Adrenal gland (tissue), 19 donors: ENCODE measurements at places on chromosomes 13 and 19. TPM values are rescaled to one million over a fixed set of nuclear protein-coding genes. Genes with fewer than 3 reads are reported as not detected.

FXYD1 gene
- polyA plus RNA-seq = 5.5 TPM

ZNF507 gene
- 8.4 TPM for polyA plus RNA-seq

CARM1 gene
- 20.4 TPM for polyA plus RNA-seq

TEX101 gene
- not detected for polyA plus RNA-seq

U2AF1L4 gene
- 30.3 TPM for polyA plus RNA-seq

TMEM38A gene
- 2.2 TPM for polyA plus RNA-seq

KCNK6 gene
- 6.0 TPM for polyA plus RNA-seq

RFPL4A gene
- not detected for polyA plus RNA-seq

GRIK5 gene
- 2.3 TPM for polyA plus RNA-seq

SLC10A2 gene
- not detected for polyA plus RNA-seq

FPR2 gene
- 0.24 TPM for polyA plus RNA-seq

CACNG6 gene
- not detected for polyA plus RNA-seq
